ENCODE measurements at places on chromosomes 2 and 18. TPM values are rescaled to one million over a fixed set of nuclear protein-coding genes. Genes with fewer than 3 reads are reported as not detected.

Gene CFAP53
- not detected for total RNA-seq

DNA sequence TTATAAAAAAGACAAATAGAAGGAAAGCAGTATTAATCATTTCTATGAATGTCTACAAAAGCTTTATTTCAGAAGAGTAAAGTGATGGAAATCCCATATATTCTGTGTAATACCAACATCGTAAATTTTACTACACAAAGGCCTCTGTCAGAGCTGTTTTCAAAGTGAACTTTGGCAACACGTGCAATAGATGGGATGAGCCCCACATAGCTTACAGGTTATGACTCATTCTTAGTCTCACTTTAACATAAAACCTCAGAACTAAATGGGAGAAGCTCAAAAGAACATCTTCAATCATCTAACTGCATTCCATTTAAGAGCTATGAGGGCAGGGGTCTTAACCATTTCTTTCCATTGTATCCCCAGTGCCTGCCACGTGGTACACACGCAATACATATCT, 11.5 kb downstream of the VPS4B start:
- peaks cover 71% of the 10 kb centered on the region for H3K36me3 ChIP-seq
- H3K27me3 ChIP-seq = no peaks in the 10 kb centered on the region
- H3K4me1 ChIP-seq = no peaks in the 10 kb centered on the region
- H3K27ac ChIP-seq = no peak overlapping the region
- no peak for DNase-seq

- no peak for DNase-seq
- no peak overlapping the region for H3K4me3 ChIP-seq
- H3K4me1 ChIP-seq = no peaks in the 10 kb centered on the region
- no peaks in the 10 kb centered on the region for H3K36me3 ChIP-seq
- H3K27ac ChIP-seq = no peak overlapping the region
- H3K27me3 ChIP-seq = no peaks in the 10 kb centered on the region
Observed at GRCh38 chr18:47798366-47798765, 132.1 kb downstream of the SMAD2 start.

- no peak overlapping the region for H3K27ac ChIP-seq
- DNase-seq = no peak
- no peak overlapping the region for H3K4me3 ChIP-seq
- no peaks in the 10 kb centered on the region for H3K4me1 ChIP-seq
Observed at GRCh38 chr2:224151161-224151560, 112.1 kb upstream of the SERPINE2 start.

DNA sequence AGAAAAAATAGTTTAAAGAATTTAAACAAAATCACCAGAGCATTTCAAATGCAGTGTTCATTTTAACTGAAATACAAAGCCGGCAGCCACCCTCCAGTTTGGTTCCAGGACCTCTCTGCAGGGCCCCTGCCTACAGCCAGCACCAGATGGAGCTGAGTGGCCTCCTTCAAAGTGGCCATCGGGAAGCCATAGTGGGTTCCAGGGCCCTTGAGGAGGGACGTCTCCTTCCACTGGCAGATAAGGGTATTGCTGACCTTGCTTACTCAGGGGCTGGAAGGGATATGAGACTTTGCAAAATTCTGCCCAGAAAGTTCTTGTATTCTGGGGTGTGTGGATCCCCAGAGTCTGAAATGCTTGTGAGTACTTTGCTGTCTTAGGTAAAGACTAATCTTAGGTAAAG, 205.2 kb upstream of the APCDD1 start:
- no peak for DNase-seq
- no peak overlapping the region for H3K27ac ChIP-seq

DNA sequence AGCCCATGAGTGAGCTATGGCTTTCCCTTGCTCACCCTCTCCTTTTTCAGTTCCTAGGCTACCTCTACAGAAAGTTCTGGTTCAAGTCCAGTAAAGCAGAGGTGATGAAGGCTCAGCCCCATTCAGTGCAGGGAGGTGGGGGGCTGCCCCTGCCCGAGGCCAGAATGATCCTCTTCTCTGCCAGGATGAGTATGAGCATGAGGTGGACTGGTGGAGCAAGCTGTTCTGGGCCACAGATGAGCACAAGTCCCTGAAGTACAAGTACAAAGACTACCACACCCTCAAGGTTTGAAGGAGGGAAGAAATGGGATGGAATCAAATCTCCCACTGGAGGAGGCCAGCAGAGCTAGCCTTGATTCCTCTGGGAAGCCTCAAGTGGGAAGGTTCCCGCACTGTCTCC, 42.4 kb downstream of the LMAN2L start:
- no peak overlapping the region for H3K4me3 ChIP-seq
- H3K4me1 ChIP-seq = no peaks in the 10 kb centered on the region
- H3K27ac ChIP-seq = no peak overlapping the region
- DNase-seq = no peak
- H3K27me3 ChIP-seq = no peaks in the 10 kb centered on the region

DNA sequence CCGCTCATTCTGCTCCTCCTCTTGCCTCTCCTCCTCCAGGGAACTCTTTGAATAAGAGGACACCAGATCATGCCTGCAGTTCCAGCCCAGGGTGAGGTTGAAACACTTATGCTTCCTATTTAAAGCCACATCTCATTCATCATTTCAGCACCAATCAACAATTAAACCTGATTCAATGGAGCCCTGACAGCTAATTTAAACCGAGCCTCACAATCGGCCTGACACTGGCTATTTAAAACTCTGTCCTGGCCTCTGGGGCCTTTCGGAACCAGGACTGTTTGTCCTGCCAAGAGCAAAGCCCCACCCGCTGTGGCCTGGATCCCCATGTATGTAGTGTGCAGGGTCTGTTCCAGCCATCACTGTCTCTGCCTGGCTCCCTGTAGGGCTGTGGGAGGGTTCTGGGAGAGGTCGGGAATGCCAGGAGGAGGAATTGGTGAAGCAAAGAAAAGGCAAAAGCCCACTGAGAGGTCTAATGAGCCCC, 97.4 kb downstream of the MCFD2 start:
- no peaks in the 10 kb centered on the region for H3K27me3 ChIP-seq
- DNase-seq = peak; percentile 70
- H3K27ac ChIP-seq = peak overlapping the region; percentile 63
- no peaks in the 10 kb centered on the region for H3K36me3 ChIP-seq
- peaks cover 47% of the 10 kb centered on the region for H3K4me1 ChIP-seq
- no peak overlapping the region for H3K4me3 ChIP-seq
